ENCODE measurements at places on chromosomes 6 and 20.

GRCh38 chr6:16069222-16069621 lies 59.7 kb upstream of the MYLIP start:
- DNase-seq, result no peak

DNA sequence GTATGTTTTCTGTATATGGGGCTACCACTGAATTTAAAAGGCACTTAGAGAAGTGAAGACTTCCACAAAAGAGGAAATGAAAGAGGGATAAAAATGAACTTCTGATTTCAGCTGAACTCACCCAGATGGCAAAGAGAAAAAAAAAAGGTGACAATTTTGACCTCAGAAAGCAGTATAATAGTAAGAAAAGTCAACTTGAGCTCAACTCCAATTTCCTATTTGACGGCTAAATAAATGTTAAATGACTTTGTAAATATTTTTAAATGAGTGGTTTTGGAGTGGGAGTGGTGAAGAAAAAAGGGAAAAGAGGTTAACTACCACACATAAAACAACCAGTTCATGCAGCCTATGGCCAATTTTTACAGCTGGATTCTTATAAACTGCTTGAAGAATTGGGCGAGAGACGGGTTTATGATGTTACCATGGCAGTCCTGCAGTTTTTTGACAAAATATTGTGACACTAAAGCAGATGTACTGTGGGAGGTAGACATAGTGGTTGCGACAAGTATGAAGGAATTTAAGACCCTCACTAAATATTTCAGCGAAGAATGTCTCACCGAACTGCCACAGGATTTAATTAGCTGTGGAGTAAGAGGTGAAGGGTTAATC lies 49.8 kb upstream of the ADTRP start:
- peak; percentile 66 for DNase-seq

GRCh38 chr6:106247733-106248132 lies 77.8 kb downstream of the ATG5 start:
- no peak for DNase-seq

DNA sequence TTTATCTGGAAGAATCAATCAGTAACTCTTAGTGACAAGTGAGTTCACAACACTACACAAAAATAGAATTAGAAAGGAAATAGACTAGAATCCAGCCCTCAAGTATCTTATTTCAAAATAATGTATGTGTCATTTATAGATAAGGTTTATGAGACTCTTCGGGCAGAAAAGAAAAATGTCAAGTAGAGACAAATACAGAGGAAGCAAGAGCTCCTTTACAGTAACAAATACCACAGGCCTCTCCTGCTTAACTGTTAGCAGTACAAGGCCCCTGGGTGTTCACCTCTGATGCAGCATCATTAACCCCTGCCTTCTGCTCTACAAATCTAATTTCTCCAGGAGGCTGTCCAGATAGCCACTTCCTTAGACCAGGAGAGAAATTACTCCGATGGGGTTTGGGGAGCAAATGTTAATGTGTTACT lies 76.7 kb downstream of the UBE3D start:
- DNase-seq, result no peak

DNA sequence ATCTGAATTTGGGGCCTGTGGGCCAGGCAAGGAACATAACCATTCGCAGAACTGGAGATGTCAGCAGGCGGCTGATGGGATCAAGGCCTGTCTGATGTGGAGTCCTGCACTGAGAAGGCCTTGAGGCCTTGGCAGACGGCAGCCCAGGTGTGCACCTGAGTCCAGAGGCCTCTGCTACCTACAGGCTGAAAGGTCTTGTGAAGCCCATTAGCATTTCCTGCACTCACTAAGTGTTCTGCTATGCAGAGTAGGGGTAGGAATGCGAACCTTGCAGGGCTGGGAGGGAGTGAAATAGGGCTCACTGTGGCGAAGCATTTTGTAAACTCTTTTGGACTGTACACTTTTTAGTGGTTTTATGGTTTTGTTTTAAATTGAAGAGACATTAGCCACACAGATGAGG lies 48.3 kb upstream of the RNF24 start:
- DNase-seq, result no peak

DNA sequence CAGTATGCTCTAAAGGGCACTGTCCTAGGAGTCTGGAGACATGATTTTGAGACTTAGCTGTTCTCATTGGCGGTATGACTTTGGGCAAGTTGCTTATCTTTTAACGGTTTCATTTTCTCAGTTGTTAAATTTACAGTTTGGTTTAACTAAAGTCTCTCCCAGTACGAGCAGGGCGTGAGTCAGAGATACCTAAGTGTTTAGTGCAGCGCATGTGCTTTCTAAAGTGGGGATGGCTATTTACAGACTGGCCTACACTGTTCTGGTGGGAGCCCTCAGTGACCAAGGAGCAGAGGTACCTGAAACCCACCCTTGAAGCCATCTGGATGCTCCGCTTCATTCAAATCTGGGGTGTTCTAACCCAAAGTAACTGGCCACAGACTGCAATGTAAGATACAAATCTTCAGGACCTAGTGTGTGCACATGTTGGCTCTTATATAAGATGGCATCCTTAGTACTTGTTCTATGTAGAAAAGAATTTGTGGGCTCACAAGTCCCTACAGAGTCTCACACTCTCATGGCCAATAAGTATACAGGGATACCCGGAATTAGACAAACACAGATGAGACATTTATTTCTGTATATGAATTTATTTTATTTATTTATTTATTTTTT lies 10.7 kb downstream of the MSH5 start:
- no peak for DNase-seq

GRCh38 chr20:1160496-1160895 lies 24.3 kb downstream of the TMEM74B start:
- no peak for DNase-seq

- DNase-seq, result no peak
Measured at GRCh38 chr6:16625291-16626265, 135.7 kb downstream of the ATXN1 start.

- no peak for DNase-seq
Measured at GRCh38 chr20:3173610-3174441, 477 bp upstream of the LZTS3 start.

DNA sequence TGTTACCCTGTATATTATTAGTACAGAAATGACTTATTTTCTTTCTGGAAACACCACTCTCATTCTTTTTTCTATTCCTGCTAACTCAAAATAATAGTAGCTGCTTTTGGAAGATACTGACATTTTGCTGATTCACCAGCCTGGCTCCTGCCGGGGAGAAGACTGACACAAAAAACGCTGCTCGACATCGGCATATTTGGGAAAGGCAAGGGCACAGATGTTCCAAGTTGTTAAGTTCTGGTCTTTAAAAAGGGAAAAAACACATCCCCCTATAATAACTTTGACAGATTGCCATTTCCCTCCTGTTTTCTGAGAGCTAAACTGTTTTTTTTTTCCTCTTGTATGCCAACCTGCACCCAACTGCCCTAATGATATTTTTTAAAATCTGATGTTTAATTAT lies 55.4 kb downstream of the CTNNBL1 start:
- DNase-seq, result no peak

- no peak for DNase-seq
Measured at GRCh38 chr6:37516920-37517405, 17.3 kb upstream of the CCDC167 start.

DNA sequence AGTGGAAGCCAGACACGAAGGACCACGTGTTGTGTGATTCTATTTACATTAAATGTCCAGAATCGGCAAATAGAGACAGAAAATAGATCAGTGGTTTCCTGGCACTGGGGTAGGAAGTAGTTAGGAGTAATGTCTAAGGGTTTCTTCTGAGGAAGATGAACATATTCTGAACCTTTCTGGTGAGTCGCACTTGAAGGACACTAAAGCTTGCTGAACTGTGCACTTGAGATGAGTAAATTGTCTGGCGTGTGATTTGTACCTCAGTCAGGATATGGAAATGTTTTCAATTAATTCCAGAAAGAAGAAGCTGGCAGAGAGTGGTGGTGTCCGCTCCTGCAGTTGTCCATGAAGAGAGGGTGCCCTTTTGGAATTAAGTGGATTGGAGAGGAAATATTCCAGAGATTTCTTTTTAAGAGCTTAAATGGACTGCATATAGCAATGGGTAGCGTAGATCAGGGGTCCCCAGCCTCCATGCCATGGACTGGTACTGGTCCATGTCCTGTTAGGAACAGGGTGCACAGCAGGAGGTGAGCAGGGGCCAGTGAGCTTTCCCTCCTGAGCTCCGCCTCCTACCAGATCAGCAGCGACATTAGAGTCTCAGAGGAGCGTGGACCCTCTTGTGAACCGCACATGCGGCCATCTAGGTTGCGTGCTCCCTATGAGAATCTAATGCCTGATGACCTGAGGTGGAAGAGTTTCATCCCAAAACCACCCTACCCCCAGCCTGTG lies 12.4 kb upstream of the KIF25 start:
- no peak for DNase-seq

DNA sequence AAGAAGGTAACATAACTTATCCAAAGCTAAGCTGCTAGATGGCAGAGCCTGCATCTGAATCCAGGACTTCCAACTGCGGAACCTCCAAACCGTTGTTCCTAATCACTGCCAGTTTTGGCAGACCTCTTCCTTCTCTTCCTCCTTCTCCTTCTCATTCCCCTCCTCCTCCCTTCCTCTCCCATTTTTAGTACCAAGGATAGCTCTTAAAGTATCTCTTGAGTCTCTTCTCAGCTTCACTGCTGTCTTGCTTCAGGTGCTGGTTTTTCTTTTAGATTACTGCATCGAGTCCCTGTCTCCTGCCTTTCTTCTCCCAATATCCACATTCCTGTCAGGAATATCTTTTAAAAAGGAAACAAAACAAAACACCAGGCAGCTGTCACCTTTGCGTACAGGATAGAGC lies 77.1 kb downstream of the CDYL start:
- DNase-seq, result no peak

- no peak for DNase-seq
Measured at GRCh38 chr6:72040111-72040510, 153.8 kb downstream of the RIMS1 start.

- DNase-seq, result no peak
Measured at GRCh38 chr6:129429956-129430355, 280.0 kb downstream of the ARHGAP18 start.

- DNase-seq, result no peak
Measured at GRCh38 chr6:73746787-73747186, 50.8 kb downstream of the CD109 start.
